Activated gamma-delta T cell treated with Interleukin-2 at 50 U/mL for 16 hours (primary cell): ENCODE measurements at places on chromosomes 7 and 10.

DNA sequence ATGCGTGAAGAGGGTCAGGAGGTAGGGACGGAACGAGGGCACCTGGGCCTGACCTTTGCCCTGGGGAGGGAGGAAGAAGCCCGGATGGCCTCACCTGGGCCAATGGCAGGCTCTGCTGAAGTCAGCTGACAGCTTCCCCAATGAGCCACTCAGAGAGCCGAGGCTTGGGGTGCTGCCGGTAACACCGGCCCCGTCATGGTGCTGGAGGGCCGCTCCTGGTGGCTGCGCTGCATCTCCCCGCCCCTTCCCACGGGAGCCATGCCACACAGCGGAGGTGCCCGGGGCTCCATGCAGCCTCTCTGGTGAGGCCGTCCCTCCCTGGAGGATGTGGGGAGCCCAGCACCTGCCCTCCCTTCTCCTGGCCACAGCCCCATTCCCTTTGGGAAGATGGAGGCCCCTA, 17.6 kb upstream of the MICALL2 start:
- no peak for DNase-seq

- DNase-seq = no peak
These were observed 2.5 kb downstream of the TAS2R5 start for GRCh38 chr7:141792526-141792925.

DNA sequence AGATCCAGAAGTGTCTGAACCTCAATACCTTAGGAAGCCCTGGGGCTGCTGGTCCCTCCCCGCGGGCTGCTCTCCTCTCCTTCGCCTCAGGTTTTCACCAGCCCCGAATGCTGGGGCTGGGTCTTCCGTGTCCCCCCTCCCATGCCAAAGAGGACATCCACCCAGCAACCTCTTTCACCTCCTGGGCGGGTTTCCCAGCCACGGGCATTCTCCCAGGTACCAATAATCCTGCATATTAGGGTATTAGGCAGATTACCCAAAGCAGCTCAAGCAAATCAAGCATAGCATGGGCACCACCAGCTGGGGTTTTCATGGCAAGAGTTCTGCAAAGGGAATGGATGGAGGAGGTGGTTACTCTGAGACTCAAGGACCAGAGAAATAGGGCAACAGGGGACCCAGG, 224.4 kb downstream of the KCNMA1 start:
- DNase-seq = no peak

GRCh38 chr7:138458576-138459412, 1.3 kb upstream of the TRIM24 start:
- no peak for DNase-seq

- no peak for DNase-seq
These were observed 159.9 kb downstream of the CALCR start for GRCh38 chr7:93414574-93414973.

GRCh38 chr7:35319606-35320005, 65.7 kb upstream of the TBX20 start:
- DNase-seq = no peak

DNA sequence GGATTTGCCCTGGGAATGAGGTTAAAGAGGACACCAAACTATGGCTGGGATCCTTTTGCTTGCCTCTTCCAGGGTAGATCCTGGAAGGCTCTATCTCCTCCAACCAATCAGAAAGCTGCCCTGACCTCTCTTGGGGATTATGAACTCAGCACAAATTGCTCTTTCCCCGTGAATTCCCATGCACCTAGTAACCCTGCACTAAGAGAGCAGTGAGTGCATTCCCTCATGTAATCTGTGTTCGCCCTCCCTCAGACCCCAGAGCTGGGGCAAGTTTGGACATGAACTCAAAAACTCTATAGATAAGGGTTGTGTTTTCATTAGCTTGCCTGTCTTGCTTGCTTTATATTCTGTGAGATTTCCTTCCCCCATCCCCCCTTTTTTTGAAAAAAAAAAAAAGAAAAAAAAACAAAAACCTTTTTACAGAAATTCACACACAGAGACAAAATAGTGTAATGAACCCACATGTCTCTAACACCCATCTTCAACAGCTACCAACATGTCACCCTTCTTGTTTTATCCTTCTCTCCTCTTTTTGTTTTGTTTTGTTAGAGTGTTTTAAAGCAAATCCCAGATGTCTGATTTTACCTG, 225.5 kb upstream of the TCF7L2 start:
- DNase-seq = no peak

GRCh38 chr10:115432188-115432819, 339.1 kb downstream of the ATRNL1 start:
- DNase-seq = no peak

GRCh38 chr7:47383072-47383471, 198.8 kb downstream of the TNS3 start:
- no peak for DNase-seq

- DNase-seq = no peak
These were observed 70.2 kb downstream of the ARMC3 start for GRCh38 chr10:22998091-22998490.

DNA sequence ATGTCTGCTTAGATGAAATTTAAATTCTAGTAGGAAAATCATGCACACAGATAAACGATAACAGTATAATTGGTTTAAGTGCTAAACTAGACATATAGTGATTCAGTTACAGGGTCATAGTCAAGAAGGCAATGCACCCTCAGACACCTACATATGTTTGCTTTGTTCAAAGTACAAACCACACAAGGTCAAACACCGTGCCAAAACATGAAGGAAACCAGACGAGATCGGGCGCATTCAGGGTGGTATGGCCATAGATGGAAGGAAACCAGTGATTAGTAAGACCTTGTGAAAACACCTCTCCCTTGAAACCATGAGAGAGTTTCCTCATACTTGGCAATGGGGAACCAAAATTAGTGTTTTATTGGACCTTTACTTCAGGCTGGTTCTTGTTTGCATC, 906.9 kb downstream of the PCDH15 start:
- DNase-seq = no peak

- DNase-seq = no peak
These were observed 53.2 kb upstream of the MTPN start for GRCh38 chr7:136030330-136030729.

- no peak for DNase-seq
These were observed 101.2 kb upstream of the APBB1IP start for GRCh38 chr10:26336979-26337378.

DNA sequence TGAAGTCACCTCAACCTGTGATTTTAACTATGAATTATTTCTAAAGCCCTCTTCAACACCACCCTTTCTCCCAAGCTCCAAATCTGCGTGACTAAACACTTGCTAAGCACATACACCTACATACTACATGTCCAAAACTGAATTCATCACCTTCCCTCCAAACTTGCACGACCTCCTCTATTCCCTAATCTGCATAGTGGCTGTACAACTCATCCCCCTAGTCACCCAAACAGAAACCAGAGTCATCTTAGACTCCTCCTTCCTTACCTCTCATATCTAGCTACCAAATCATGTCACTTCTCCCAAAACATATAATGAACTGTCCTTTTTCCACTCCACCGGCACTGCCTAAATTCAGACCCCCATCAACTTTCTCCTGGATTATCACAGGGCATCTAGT, 16.2 kb downstream of the ARHGAP21 start:
- DNase-seq = no peak

GRCh38 chr10:43965033-43965917, 316.6 kb upstream of the ZNF32 start:
- no peak for DNase-seq

- DNase-seq = peak; percentile 5
These were observed 61.4 kb upstream of the GPR158 start for GRCh38 chr10:25113191-25114035.

- DNase-seq = no peak
These were observed 368.9 kb downstream of the SORCS1 start for GRCh38 chr10:106795619-106796018.

DNA sequence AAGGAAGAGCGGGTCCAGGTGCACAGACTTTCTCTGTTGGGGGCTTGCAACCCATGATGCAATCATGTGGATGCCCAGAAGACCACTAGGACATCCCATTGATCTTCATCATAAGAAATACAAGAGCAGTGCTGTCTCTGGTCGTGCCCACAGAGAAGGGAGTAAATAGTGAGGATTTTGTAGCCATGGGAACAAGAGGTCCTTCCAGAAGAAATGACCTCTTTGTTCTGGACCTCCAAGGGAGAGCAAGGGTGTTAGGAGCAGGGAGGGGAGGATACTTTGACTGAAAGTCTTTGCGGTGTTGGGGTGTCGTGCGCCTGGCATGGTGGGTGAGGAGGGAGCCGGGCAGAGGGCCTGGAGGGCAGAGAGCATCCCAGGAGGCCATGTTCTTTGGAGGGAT, 55.0 kb upstream of the EN2 start:
- no peak for DNase-seq

DNA sequence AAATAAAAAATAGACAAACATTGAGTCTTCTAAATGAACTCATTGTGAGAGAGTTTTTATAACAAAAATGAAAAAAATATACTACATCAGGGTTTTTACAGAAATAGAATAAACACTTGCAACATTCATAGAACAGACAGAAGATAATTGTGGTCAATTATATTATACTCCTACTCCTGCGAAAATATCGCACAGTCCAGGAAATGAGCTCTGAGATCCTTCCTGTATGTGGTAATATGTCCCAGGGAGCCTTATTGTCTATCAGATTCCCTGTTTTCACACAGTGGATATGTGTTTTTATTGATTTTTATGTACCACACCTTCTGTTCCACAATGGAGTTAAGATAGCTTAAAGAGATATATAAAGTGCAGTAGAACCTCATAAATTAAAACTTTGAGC, 27.5 kb upstream of the RELN start:
- DNase-seq = no peak

DNA sequence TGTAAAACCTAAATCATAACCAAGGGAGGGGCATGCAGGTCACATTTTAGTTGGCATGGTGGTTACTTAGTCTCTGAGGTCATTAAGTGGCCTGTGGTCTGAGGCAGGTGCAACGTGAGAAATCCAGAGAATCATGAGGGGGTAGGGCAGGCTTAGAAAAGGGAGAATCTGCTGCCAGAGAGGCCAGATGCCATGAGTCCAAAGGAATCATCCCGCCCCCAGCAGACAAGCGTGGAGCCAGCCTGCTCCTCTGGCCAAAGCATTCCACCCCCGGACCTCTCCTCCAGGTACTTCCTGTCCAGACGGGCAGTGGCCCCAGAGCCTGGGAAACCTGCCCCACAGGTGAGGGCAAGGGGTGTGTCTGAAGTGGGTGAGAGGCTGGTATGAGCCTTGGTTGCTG, 196.4 kb upstream of the ZNF32 start:
- DNase-seq = no peak

DNA sequence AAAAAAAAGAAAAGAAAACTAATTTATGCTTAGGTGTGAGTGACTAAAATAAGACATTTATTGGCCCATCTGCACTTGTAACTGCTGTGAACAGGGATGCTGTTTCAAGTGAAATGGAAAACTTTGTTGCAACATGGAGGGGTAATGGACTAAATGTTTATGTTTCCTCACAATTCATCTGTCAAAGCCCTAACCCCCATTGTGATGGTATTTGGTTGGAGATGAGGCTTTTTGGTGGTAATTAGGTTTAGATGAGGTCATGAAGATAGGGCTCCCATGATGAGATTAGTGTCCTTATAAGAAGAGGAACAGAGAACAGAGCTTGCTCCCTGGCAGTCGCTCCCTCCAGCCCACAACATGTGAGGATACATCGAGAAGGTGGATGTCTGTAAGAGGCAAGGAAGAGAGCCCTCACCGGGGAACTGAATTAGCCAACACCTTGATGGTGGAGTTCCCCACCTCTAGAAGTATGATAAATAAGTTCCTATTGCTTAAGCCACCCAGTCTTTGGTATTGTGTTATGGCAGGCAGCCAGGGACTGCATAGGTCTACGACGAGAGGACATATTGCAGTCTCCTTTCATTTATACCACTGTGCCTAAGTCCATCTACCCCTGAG, 28.6 kb upstream of the VCL start:
- no peak for DNase-seq

DNA sequence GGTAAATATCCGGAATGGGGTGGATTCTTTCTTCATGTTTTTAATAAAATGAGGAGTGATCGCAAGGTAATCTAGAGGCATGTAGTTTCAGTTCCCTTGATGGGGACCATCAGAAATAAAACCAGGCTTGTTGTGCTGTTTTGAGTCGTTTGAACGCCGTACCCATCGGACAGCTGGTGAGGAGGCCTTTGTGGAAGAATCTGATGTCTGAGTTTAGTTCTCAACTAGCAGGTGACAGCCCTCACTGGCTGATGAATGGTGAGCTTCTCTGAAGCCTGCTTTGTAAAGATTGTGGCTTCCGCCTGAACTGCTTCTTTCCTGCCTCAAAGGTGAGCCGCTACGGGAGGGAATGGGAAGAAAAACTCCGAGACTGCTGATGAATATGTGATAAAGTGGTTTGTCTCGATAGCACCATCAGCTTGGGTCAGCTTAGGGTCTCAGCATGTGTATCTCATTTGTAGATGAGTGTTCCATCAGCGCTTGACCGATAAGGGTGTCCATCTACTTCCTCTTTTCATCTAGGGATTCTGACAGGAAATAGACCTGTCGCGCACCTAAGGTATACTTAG, 977 bp downstream of the TMEM248 start:
- peak; percentile 19 for DNase-seq

- no peak for DNase-seq
These were observed 132.5 kb upstream of the WNT16 start for GRCh38 chr7:121196286-121196685.

GRCh38 chr7:103729026-103729425, 260.4 kb downstream of the RELN start:
- DNase-seq = no peak

- no peak for DNase-seq
These were observed 35.5 kb downstream of the GRID1 start for GRCh38 chr10:86330778-86331763.

DNA sequence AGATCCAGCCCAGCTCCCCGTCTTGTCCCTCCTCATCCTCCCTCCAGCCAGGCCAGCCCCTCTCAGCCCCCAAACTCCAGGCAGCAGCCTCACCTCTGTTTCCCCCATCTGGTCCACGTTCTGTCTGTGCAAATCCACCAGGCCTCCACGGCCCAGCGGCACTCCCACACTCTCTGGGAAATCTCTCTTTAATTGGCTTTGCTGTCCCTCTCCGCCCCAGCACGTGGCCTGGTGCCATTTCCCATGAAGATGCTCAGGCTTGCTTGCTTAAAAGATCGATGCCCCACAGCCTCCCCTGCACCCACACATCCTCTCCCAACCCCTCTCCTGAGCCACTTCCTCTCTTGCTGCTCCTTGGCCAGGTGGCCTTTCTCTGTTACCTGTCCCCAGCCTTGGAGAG, 39.3 kb downstream of the PRF1 start:
- no peak for DNase-seq

- DNase-seq = no peak
These were observed 573.1 kb upstream of the FOXK1 start for GRCh38 chr7:4108951-4109350.

DNA sequence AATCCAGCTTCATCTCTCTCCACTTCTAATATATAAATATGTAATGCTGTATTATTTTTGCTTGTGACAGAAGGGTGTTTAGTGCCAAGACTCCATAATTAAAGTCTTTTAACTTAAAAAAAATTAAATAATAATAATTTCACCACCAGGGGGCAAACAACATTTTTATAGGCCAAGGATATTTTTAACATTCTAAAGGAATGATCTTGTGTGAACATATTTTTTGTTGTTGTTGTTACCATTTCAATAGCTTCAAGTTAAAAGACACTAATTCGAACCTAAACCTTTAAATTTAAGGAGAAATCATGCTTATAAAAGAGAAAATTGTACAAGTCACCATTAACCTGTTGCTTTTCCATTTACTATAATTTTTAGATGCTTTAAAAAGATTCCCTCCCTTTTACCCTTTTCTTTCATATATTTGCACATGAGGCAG, 7.5 kb upstream of the DNAJC1 start:
- no peak for DNase-seq

- DNase-seq = no peak
These were observed 77.1 kb upstream of the TRIL start for GRCh38 chr7:29035044-29035740.
